ENCODE measurements at places on chromosomes 6 and 20.

- no peak for DNase-seq
Observed at GRCh38 chr6:25548451-25548850, 103.6 kb upstream of the SCGN start.

GRCh38 chr20:38429301-38429700 is 5.8 kb downstream of the SNHG17 start:
- DNase-seq = no peak

DNA sequence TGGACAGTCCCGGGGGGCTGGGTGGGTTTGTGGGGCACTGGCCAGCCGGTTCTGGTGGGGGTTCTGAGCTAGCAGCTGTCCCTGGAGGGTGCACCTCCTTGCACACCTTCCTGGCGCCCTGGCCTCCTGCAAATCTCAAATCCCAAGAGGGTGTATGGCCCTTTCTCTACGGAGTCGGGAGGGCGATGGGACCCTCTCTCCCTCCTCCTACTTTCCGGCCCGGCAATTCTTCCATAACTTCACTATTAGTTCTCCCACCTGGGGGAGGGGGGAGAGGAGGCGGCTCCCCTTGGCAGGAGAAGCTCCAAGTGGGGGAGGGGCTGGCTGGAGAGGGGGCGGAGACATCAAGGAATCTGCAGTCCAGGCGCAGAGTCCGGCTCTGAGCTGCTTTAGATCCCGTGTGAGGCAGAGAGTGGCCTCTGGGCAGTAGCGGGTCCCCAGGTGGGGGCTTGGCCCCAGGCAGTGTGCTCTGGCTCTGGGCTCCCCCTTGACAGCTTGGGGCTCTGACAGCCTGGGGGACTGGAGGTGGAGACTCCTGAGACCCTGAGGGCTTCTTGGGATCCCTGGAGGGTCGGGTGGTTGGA is 1.4 kb upstream of the LAMA5 start:
- DNase-seq = no peak

DNA sequence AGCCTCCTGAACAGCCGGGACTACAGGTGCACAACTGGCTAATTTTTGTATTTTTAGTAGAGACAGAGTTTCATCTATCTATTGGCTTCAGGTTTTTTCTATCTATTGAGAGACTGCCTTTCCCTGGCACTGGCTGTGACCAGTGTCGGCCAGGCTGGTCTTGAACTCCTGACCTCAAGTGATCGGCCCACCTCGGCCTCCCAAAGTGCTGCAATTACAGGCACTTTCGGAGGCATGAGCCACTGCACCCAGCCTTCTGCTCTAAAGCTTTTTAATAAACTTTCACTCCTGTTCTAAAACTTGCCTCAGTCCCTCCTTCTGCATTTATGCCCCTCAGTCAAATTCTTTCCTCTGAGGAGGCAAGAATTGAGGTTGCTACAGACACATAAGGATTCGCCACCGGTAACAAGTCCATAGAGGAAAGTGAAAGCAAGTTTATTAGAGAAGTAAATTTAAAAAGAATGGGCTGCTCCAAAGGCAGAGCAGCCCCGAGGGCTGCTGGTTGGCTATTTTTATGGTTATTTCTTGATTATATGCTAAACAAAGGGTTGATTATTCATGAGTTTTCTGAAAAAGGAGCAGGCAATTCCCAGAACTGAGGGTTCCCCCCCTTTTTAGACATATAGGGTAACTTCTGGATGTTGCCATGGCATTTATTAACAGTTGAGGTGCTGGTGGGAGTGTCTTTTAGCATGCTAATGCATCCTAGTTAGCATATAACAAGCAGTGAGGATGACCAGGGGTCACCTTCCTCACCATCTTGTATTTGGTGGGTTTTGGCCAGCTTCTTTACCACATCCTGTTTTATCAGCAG is 44.8 kb upstream of the RNGTT start:
- DNase-seq = no peak

- DNase-seq = peak; percentile 87
Observed at GRCh38 chr6:137737836-137738596, 129.0 kb upstream of the TNFAIP3 start.

DNA sequence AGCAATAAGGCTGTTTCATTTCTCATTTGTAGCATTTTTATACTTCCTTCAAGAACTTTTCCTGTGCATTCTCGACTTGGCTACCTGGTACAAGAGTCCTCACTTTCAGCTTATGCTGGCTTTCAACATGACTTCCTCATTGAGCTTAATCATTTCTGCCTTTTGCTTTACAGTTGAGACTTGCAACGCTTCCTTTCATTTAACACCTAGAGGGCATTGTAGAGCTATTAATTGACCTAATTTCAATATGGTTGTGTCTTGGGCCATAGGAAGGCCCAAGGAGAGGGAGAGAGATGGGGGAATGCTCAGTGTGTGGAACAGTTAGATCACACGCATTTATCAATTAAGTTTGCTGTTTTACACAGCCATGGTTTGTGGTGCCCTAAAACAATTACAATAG is 37.2 kb downstream of the SLC22A2 start:
- DNase-seq = no peak

GRCh38 chr6:141562186-141562811 is 570.4 kb upstream of the GJE1 start:
- DNase-seq = no peak

GRCh38 chr6:4464638-4465037 is 311.6 kb upstream of the CDYL start:
- DNase-seq = no peak

DNA sequence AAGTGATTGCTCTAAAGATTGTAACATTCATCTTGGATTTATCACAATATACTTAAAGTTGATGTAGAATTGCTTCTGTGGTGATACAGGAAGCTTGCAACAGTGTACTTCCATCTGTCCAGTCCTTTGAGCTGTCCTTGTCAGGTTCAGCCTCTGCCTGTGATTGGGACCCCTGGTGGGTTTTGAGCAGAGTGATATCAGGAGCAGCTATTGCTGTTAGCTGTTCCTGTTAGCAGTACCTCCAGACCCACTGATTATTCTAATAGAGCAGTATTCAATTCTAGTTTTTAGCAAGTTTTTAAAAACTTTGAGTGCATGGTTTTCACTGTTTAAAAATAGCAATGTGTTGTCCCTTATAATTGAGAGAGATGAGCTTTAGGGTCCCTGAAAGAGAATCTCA is 48.8 kb downstream of the TULP4 start:
- DNase-seq = no peak

DNA sequence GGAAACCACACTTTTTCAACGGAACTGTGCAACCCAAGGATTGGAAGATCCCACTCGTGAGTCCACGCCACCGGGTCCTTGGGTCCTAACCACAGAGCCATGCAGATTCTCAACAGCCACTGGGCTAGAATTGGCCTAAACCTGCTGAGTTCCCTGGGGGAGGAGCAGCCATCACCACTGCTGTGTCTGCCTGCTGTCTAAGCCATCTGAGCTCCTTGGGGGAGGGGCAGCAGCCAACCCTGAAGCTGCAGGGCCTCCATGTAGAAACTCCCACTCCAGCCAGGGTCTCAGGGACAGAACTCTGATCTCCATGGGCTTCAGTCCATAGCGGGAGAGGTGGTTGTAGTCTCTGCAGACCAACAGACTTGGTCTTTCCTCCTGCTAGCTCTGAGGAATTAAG is 154.6 kb upstream of the VGLL2 start:
- DNase-seq = no peak

GRCh38 chr20:63080811-63081210 is 74.0 kb upstream of the BHLHE23 start:
- DNase-seq = no peak

DNA sequence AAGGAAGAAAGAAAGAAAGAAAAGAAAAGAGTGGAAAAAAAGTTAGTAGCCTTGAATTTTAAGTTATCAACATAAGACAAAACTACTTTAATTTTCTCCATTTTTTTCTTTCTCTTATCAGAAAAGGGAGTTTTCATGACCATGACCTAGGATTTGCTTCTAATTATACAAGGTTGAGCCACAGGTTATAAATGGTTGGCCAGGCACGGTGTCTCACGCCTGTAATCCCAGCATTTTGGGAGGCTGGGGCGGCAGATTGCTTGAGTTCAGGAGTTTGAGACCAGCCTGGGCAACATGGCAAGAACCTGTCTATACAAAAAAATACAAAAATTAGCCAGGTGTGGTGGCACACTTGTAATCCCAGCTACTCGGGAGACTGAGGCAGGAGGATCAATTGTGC is 7.8 kb upstream of the MTRES1 start:
- no peak for DNase-seq

DNA sequence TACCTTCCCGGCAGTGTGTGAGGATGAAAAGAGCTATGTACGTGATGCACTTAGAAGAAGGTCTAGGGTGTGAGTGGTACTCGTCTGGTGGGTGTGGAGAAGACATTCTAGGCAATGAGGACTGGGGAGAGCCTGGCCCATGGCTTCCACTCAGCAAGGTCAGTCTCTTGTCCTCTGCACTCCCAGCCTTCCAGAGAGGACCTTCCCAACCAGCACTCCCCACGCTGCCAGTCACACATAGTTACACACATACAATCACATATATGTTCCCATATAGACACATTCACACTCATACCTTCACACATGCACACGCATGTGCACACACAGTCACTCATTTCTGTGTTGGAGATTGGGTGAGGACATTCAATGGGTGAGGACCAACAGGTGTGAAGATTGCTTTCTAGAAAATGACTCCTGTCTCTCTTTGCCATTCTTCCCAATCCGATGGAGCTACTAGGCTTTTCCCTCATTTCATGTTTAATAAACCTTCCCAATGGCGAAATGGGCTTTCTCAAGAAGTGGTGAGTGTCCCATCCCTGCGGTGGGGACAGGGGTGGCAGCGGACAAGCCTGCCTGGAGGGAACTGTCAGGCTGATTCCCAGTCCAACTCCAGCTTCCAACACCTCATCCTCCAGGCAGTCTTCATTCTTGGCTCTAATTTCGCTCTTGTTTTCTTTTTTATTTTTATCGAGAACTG is 30.4 kb downstream of the SRSF3 start:
- DNase-seq = no peak

- DNase-seq = peak; percentile 37
Observed at GRCh38 chr6:135686784-135687301, 164.7 kb upstream of the PDE7B start.

DNA sequence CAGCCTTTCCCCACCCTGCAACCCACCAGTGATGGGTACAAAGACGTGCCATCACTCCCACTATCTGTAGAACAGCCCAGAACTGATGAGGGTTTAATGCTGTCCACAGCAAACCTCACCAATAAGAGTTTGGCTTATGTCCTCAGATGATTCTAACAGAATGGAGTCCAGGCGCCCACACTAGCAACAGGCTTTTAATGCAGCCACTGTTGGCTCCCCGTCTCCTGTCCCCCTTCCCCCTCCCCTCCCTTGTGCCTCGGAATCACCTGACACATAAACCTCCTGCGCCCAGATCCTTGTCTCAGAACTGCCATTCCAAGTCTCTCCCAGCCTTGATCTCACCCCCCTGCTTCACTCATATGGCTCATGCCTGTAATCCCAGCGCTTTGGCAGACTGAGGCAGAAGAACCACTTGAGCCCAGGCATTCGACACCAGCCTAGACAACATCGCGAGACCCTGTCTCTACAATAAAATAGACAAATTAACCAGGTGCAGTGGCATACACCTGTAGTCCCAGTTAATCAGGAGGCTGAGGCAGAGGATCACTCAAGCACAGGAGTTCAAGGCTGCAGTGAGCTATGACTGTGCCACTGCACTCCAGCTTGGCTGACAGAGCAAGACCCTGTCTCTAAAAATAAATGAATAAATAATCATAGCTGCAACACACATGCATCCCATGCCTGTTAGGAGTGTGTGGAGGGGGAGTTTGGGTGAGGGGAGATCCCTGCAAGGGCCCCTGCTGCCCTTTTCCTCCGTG is 85.6 kb downstream of the SNX5 start:
- DNase-seq = no peak

GRCh38 chr20:63691711-63692435 is 4.6 kb upstream of the TNFRSF6B start:
- DNase-seq = no peak

GRCh38 chr6:135932651-135933050 is 81.2 kb downstream of the PDE7B start:
- DNase-seq = no peak

DNA sequence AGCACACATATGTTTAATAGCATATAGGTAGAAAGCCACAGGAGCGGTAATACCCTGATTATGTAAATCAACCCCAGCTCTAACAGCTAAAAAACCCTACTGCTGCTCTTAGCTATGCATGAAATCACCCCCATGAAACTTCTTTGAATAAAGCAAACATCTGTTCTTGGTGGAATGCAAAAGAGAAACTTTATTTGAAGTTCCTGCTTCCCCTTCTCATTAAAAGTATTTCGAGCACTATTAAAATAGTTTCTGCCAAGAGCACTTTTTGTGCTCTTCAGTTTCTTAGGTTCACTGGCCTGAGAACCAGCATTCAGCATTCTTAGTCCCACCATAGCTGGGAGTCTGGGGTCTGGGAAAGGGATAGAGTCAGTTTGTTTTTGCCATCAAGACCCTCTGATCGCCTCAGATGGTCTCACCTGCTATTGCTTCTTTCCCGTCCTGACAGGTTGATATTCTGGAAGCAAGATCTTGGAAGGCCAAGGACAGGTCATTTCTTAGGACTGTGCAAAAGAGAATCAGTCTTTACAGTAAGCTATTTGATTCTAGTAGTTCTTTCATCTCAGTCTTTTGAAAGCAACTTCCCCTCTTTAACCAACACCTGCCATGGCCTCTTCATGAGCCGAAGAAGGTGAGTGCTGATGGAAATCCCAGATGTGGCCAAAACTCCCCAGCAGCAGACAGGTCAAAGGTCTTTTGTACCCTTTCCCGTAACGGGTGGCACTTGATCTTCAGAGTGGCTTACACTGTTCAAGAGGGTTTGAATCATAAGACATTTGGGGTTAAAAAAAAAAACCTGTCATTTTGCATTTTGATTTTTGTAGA is 76.5 kb upstream of the TMEM170B start:
- no peak for DNase-seq

- DNase-seq = no peak
Observed at GRCh38 chr20:22475662-22476061, 108.7 kb downstream of the FOXA2 start.

- DNase-seq = no peak
Observed at GRCh38 chr20:50753152-50753551, 21.8 kb downstream of the PARD6B start.

DNA sequence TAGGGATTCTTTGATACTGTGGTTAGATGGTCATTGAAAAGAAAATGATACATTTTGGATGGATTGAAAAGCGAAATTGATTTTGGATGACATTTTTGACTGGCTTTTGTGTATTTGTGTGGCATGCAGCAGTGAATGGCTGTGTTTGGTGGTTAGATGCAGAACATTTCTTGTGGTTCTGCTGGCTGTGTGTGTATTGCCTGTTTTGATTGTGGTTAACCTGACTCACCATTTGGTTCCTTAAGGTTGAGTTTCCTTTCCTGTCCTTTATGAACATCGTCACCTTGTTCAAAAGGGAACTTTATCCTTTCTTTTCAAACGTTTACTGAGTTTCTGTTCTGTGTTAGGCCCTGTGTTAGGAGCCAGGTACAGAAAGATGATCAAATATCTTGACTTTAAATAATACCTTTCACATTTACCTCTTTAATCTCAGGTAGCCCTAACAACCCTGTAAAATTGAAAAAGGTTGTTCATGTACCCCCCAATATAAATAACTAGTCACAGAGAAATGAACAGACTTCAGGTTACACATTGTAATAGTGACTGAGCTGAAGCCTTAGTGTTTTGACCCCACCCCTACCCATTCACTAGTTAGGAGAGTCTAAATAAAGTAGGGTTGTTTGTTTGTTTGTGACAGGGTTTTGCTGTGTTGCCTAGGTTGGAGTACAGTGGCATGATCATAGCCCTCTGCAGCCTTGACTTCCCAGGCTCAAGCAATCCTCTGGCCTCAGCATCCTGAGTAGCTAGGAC is 23.8 kb downstream of the ANKS1A start:
- peak; percentile 31 for DNase-seq

GRCh38 chr6:138129190-138129589 is 22.0 kb upstream of the PERP start:
- no peak for DNase-seq

- DNase-seq = no peak
Observed at GRCh38 chr6:156150391-156150790, 626.8 kb upstream of the ARID1B start.
